Ureter (tissue), 1 donor: ENCODE measurements at places on chromosomes 4 and X. TPM values are rescaled to one million over a fixed set of nuclear protein-coding genes. Genes with fewer than 3 reads are reported as not detected.

GRCh38 chr4:18973296-18973695 is 951.7 kb upstream of the LCORL start:
- DNase-seq, result no peak

- no peak for DNase-seq
These were observed 227.7 kb downstream of the BCOR start for GRCh38 chrX:39869846-39870601.

DNA sequence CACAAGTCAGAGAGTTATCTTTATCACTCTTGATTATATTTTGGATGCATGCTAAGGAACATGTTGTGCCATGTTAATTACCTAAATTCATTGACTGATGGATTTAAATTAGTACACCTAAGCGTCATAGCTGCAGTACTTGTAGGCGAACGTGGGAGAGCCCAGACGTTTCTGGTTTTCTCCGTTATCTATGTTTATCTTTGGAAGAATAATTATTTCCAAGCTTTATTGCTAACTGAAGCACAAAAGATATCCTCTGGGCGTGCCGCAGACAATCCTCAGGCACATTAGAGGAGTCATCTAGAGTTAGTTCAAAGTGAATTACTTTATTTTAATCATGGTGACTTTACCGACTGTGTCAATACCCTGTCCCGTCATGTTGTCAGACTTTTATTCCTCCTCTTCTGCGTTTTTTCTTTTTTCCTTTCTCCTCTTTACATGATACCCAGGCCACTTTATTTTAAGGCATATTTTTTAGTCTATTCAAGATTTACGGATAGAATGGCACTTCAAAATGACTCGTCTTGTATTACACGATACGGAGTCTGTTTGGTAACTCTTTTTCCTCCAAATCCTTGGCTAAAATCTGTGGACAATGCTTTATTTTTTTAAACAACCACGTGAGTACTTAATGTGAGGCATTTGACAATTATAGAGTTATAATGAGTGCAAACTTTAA is 632.0 kb upstream of the TENM3 start:
- DNase-seq, result no peak

Gene PNCK
- 12.3 TPM for total RNA-seq

DNA sequence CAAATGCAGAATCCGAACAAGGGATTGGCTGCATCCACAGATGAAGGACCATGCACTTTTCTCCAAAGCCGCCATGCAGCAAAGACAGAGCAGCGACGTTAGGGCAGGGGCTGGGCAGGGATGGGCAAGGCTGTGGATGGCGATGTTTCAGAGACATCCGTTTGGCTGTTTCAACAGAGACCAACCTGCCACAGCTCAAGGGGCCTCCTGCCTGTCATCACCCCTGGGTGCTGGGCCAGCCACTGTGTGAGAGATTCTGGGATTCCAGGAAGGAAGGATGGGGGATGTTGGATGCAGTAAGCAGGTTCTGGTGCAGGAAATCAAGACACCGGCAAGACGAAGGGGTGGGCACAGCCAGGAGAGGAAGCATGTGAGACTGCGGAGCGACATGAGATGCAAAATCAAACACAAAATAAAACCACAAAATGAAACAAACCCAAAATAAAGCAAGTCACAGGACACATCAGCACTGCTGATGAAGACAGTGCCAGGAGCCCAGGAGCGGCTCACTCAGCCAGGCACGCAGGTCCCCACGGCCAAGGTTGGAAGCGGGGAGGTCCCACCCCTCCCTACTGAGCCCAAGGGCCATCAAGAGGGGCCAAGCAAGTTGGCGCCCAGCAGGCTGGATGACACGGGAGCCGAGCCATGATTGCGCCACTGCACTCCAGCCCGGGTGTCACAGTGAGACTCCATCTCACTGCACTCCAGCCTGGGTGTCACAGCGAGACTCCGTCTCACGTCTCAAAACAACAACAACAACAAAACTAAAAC is 68.1 kb downstream of the FAM53A start:
- DNase-seq, result no peak

Gene IRAK1
- 103 TPM for total RNA-seq

DNA sequence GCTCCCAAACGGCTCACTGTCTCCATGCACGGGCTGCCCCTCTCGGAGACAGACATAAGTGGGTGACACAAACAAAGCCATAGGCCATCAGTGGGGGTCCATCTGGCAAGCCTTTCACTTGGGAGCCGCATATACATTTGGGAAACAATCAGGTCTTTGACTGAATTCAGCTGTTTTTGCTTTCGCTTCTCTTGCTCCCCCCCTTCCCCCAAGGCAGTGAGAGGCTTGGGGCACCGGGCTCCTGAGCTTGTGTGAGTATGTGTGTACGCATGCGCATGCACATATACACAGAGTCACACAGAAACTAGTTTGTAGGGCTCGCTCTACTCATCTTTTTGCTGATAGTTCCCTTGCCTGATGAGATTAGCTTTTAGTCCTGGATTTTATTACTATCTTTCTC is 284.4 kb downstream of the AFF2 start:
- DNase-seq, result no peak
